ENCODE measurements at places on chromosomes 4 and X.

- no peak for DNase-seq
Observed at GRCh38 chrX:91039777-91040176, 394.9 kb upstream of the PABPC5 start.

DNA sequence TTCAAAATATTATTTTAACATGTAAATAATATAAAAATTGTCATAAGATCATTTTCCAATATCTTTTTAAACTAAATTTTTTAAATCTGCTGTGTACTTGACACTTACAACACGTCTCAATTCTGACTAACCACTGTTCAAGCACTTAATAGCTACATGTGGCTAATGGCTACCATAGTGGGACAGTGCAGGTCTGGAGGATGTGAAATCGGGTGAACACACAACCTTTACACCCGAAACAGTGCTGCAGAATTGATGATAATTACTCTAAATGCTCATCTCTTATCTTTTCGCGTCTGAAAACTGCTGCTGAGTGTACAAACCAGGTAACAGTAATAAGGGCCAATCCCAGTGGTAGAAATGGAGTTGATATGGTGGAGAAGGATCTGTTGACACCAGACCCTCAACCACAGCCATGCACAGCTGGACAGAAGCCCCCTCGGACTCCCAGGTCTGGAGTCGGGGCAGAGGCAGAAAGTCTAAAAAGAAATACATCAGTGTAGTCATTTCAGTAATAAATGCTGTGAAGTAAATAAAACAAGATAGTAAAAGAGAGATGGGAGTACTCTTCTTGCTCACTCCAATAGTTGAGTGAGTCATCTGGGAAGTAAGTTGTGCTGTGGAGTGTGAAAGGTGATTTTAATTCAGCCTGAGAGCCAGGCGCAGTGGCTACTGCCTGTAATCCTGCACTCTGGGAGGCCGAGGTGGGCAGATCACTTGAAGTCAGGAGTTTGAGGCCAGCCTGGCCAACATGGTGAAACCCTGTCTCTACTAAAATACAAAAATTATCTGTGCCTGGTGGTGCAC, 150.0 kb downstream of the CBR4 start:
- no peak for DNase-seq

GRCh38 chr4:25867781-25868294, 5.0 kb upstream of the SEL1L3 start:
- no peak for DNase-seq

DNA sequence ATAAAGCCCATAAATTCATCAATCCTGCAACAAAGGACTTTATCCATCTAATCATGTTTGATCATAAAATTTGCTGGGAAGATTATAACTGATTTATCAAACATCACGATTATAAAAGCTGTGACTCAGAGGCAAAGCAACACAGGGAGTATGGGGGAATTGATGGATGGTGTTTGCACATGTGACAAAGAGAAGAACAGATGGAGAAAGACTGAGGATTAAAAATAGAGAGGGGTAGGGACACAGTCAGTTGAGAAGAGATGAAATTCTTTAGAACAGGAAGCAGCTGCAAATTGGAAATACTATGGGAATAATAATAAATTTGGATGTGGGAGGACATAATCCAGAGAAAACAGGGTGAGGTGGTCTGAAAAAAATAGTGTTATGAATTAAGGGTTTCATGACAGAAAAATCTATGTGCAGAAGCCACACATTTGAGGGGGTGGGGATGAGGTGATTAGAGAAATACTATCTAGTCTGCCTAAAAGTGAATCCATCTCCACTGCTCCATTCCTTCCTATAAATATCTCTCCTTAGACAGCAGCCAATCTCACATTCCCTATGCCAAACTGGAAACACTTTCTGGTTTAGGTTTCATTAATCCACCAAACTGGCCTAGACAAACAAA, 6.2 kb downstream of the PRR32 start:
- no peak for DNase-seq

DNA sequence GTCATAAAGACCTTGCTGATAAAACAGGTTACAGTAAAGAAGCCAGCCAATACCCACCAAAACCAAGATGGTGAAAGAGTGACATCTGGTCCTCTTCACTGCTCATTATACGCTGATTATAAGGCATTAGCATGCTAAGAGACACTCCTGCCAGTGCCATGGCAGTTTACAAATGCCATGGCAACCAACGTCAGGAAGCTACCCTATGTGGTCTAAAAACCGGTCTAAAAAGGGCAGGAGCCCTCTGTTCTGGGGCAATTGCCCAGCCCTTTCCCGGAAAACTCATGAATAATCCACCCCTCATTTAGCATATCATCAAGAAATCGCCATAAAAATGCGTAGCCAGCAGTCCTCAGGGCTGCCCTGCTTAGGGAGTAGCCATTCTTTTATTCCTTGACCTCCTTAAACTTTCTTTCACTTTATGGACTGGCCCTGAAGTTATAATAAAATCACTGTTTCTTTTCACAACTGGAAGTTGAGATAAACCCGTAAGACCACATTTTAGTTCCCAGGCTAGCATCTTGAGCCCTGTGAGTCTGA, 260.5 kb upstream of the FAT1 start:
- DNase-seq, result no peak

DNA sequence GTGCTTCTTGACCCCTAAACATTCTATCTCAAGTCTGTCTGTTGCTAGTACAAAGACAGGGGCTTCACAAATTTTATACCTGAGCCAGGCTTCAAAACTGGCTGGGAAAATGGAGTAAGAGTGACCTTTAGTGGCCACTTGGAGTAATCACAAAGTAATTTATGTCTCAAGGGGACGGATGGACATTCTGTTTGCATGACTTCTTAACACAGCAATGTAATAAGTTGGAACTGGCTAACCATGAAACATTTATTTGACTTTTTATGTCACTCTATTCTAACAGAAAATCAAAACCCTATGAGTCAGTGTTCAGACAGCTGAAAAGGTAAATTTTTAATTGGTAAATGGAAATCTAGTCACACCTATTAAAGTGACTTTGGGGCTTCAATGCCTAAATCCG, 600.6 kb downstream of the ANKRD50 start:
- DNase-seq, result no peak

DNA sequence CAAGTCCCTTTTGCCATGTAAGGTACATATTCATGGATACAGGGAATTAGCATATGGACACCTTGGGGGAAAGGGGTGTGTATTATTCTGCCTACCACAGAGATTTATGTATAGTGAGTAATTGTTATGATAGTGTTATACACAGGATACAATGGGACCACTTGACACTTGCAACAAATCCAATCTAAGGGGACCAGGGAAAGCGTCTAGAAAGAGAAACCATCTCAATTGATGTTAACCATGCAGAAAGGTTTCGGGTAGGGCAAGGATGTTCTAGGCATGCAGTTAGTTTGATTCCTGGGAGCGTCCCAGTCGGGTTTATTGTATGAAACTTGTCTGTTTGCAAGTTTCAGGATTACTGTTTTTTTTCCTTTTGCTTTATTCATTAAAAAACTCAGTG, 34.2 kb downstream of the MMRN1 start:
- DNase-seq, result no peak

GRCh38 chr4:14025891-14026290, 398.4 kb upstream of the BOD1L1 start:
- DNase-seq, result no peak

- no peak for DNase-seq
Observed at GRCh38 chr4:7924570-7924969, 15.1 kb downstream of the AFAP1 start.

- DNase-seq, result no peak
Observed at GRCh38 chr4:149931431-149931830, 115.8 kb upstream of the IQCM start.

GRCh38 chr4:88696630-88697029, 999 bp downstream of the NAP1L5 start:
- no peak for DNase-seq

DNA sequence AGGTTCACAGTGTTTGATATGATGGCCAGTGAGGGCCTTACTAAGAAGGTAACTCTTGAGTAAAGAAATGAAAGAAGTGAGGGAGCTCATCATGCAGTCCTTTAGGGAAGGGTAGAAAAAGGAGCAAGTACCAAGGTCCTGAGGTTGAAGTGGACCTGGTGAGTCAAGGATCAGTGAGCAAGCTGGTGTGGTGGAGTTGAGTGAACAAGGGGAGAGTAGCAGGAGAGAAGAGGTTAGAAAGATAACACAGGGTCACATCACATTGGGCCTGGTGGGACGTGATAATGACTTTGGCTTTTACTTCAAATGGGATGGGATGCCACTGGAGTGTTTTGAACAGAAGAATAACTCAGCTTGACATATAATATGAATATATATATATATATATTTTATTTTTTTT, 44.7 kb downstream of the OSTC start:
- DNase-seq, result no peak
